ENCODE measurements at places on chromosomes 5 and 9. TPM values are rescaled to one million over a fixed set of nuclear protein-coding genes. Genes with fewer than 3 reads are reported as not detected.
A peak's percentile ranks its signal among the peaks of the same experiment; 100 is the strongest.

DNA sequence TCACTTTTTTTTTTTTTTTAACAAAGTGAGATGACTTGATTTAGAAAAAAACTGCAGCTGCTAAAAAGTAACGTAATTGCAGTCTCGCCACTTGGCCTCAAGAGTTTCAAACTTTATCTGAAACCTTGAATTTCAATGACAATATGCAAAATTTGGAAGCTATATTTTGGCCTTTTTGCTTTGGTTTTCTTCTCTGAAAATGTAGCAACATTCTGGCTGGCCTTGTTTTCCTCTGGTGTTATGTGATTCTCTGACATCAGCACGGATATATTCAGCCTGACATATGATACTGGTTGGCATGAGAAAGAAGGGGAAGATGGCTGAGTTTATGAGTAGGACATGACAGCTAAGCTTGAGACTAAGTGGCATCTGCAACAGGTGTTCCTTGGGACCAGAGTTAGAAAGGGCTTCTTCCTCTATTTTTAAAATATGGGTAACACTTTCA is 136.5 kb downstream of the MEF2C start:
- H3K36me3 ChIP-seq = peaks cover 4% of the 10 kb centered on the region
- H3K4me3 ChIP-seq = no peak overlapping the region
- H3K27ac ChIP-seq = no peak overlapping the region
- DNase-seq = no peak

- peaks cover 6% of the 10 kb centered on the region for H3K27me3 ChIP-seq
- no peak for DNase-seq
- H3K36me3 ChIP-seq = 0 out of 2 replicates have a peak, but pooled peaks cover 4% of the 10 kb centered on the region
- H3K4me1 ChIP-seq = peaks cover 9% of the 10 kb centered on the region
- H3K27ac ChIP-seq = no peak overlapping the region
Observed at GRCh38 chr5:73282923-73283322, 109.9 kb downstream of the TMEM174 start.

GRCh38 chr5:107466233-107466769 is 204.4 kb downstream of the EFNA5 start:
- no peak for DNase-seq
- peaks cover 4% of the 10 kb centered on the region for H3K27me3 ChIP-seq
- H3K4me3 ChIP-seq = no peak overlapping the region
- H3K4me1 ChIP-seq = peaks cover 16% of the 10 kb centered on the region
- H3K27ac ChIP-seq = no peak overlapping the region

GRCh38 chr9:101536938-101537337 is 3.3 kb downstream of the RNF20 start:
- DNase-seq = no peak
- peaks cover 17% of the 10 kb centered on the region for H3K4me1 ChIP-seq
- no peaks in the 10 kb centered on the region for H3K27me3 ChIP-seq
- H3K36me3 ChIP-seq = 0 out of 2 replicates have a peak, but pooled peaks cover 5% of the 10 kb centered on the region

GRCh38 chr5:101942321-101942882 is 353.7 kb downstream of the SLCO4C1 start:
- H3K4me1 ChIP-seq = no peaks in the 10 kb centered on the region
- H3K27ac ChIP-seq = no peak overlapping the region
- H3K36me3 ChIP-seq = no peaks in the 10 kb centered on the region
- no peak for DNase-seq

GRCh38 chr9:94718936-94719335 is 7.6 kb upstream of the AOPEP start:
- DNase-seq = no peak
- H3K27me3 ChIP-seq = no peaks in the 10 kb centered on the region
- no peak overlapping the region for H3K4me3 ChIP-seq
- no peaks in the 10 kb centered on the region for H3K36me3 ChIP-seq

DNA sequence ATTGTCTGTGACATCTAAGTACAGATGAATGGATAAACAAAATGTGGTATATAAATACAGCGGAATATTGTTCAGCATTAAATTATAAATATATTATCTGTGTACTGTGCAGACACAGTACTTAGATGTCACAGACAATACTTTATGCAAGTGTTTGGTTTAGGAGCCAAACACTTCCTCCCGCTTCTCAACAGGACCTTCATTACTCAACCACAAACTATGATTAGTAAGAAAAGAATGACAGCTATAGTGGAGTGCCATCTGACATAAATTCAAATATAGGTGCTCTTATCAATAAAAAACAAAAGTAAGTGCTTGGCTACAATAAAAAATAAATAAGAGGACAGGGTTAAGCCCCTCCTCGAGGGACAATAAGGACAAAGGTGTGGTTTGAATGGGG is 38.9 kb upstream of the STX17 start:
- H3K4me1 ChIP-seq = peaks cover 39% of the 10 kb centered on the region
- H3K36me3 ChIP-seq = no peaks in the 10 kb centered on the region
- no peak for DNase-seq
- no peak overlapping the region for H3K27ac ChIP-seq
- H3K4me3 ChIP-seq = no peak overlapping the region

DNA sequence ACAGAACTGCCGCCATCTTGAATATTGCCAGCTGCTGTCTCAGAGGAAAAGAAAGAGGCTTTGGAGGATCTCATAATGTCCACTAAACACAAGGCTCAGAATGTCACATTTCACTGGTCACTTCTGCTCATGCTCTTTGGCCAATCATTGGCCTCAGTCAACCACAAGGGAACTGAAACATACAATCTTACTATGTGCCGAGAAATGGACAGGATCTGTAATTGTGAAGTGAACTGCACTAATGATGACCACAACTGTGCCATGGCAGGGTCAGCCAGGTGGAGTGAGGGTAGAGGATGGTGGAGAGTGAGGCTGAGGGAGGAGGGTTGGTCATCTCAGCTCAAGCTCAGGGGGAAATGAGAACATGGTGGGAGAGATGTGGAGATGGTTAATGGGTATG is 32.8 kb downstream of the GDNF start:
- no peak for DNase-seq
- H3K27ac ChIP-seq = no peak overlapping the region
- H3K27me3 ChIP-seq = peaks cover 5% of the 10 kb centered on the region
- peaks cover 39% of the 10 kb centered on the region for H3K4me1 ChIP-seq

DNA sequence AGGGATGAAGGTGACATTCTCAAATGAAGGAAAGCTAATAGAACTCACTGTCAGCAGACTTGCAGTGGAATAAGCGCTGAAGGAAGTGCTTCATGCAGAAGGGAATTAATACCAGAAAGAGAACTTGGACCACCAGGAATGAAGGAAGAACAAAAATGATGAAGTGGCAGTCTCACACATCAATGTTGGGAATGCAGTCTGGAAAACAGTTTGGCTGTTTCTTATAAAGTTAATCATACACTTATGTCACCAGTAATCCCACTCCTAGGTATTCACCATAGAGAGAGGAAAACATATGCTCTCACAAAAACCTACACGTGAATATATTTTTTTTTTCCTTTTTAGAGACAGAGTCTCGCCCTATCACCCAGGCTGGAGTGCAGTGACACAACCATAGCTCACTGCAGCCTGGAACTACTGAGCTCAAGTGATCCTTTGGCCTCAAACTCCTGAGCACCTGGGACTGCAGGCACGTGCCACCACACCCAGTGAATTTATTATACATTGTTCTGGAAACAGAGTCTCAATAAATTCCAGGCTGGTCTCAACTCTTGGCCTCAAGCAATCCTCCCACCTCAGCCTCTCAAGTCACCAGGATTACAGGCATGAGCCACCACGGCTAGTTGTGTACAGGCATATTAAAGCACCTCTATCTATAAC is 81.2 kb downstream of the ROR2 start:
- peaks cover 34% of the 10 kb centered on the region for H3K27me3 ChIP-seq
- H3K36me3 ChIP-seq = no peaks in the 10 kb centered on the region
- H3K27ac ChIP-seq = no peak overlapping the region

GRCh38 chr5:159316519-159317383 is 13.5 kb downstream of the IL12B start:
- H3K27me3 ChIP-seq = peaks cover 15% of the 10 kb centered on the region
- H3K27ac ChIP-seq = no peak overlapping the region
- peak; percentile 43 for DNase-seq
- no peaks in the 10 kb centered on the region for H3K36me3 ChIP-seq

FAM221B gene
- not detected for total RNA-seq

AJM1 gene
- total RNA-seq = 8.0 TPM

GAPVD1 gene
- 30.8 TPM for total RNA-seq

FAM169A gene
- 0.02 TPM for total RNA-seq

PCDH12 gene
- 0.10 TPM for total RNA-seq

OR1J2 gene
- not detected for total RNA-seq

Data from HFFc6 (cell line).